HS-5 (cell line): ENCODE measurements at places on chromosomes 2 and 18.
A peak's percentile ranks its signal among the peaks of the same experiment; 100 is the strongest.

- no peak for DNase-seq
Measured at GRCh38 chr2:48328159-48328809, 201.7 kb upstream of the STON1 start.

- no peak for DNase-seq
Measured at GRCh38 chr18:58100154-58100553, 56.1 kb downstream of the NEDD4L start.

- no peak for DNase-seq
Measured at GRCh38 chr2:207450186-207450585, 79.6 kb upstream of the CREB1 start.

GRCh38 chr2:181164699-181165098 lies 184.3 kb downstream of the UBE2E3 start:
- DNase-seq: no peak

GRCh38 chr2:4353668-4354067 lies 650.3 kb downstream of the DCDC2C start:
- DNase-seq: no peak

GRCh38 chr2:162301151-162301804 lies 17.2 kb downstream of the IFIH1 start:
- DNase-seq: no peak

GRCh38 chr18:36912887-36913286 lies 84.0 kb downstream of the KIAA1328 start:
- no peak for DNase-seq

DNA sequence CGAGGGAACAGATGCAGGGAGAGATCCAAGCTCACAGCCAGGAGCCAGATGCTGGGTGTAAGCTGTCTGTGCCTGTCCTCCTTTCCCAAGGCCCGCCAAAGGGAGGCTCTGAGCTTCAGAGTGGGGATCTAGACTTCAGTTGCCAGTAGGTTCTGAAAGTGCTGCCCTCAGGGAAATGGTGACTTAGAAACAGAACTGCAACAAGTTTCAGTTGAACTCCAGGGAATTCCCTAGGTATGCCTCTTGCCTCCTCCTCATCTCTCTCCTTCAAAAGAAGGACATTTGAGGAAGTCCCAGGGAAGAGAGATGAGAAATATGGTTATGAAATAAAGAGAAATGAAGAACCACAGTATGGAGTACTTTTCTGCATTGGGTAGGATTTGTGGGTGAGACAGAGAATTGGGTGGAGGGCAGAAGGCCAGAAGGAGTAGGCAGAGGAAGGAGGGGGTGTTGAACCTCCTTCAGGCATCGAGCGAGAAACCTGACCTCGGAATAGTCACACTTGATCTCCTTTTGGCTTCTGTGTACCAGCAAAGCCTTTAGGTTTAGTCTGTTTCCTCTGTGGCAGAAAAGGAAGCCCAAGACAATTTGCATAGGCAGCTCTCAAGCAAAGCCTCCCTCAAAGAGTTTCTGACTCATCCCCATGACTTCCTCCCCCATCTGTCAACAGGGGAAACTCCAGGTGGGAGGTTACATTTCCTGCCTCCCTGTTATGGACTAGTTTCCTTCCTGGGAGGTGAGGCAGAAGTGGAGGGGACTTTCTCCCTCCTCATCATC lies 45.7 kb downstream of the QPCT start:
- peak; percentile 83 for DNase-seq

DNA sequence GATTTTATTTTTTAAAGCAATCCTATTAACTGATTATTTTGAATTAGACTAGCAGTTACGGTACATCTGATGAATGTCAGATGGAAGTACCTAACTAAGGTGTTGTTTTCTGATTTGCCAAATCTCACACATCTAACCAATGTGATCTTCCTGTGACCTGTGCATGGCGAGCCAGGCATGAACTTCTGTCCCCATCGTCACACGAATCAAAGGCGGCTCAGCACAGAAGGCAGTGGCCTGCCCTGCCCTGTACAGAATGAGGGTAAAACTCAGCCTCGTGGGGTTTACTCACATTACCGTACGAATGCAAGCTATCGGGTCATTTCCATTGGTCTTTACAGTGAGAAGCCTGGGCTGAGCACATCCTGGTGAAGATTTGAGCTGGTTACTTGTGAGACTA lies 87.3 kb downstream of the WDSUB1 start:
- no peak for DNase-seq

- no peak for DNase-seq
Measured at GRCh38 chr2:237364655-237365054, 49.3 kb downstream of the COL6A3 start.

- no peak for DNase-seq
Measured at GRCh38 chr2:138121666-138122661, 157.7 kb downstream of the HNMT start.

DNA sequence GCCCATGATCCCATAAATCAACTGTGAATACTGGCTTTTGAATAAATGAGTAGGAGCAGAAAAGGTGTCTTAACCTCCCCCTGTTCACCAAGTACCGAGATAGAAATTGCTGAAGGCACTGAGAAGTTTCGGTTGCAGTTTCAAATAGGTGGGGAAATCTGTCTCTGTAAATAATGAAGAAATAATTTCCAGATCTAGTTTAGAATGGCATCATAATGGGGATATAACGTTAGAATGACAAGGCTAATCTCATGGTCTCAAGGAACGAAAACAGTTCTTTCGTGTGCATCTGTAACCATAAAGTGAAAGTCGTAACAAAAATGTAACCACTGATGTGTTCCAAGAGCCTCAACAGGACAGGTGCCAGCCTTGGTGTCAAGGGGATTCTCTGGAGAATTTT lies 49.9 kb upstream of the TMEM18 start:
- DNase-seq: no peak

GRCh38 chr2:42810121-42810970 lies 18.0 kb upstream of the HAAO start:
- DNase-seq: peak; percentile 93

DNA sequence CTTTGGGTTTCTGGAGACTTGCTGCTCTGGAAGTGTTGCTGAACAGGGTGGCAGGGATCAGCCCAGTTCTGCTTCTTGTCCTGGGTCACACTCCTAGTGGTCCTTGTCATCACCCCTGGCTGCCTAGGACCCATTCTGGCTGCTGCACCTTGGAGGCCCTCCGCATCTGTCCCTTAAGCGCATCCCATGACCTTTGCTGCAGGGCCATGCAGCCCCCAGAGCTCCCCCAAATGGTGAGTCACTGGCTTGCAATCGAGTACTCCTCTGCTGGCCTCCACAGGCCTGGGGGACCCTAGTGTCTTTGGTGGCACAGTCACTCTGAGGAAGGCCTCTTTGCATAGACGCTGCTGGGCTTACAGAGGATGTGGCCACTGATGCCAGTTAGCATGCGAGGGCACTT lies 188.5 kb downstream of the ASB1 start:
- no peak for DNase-seq

DNA sequence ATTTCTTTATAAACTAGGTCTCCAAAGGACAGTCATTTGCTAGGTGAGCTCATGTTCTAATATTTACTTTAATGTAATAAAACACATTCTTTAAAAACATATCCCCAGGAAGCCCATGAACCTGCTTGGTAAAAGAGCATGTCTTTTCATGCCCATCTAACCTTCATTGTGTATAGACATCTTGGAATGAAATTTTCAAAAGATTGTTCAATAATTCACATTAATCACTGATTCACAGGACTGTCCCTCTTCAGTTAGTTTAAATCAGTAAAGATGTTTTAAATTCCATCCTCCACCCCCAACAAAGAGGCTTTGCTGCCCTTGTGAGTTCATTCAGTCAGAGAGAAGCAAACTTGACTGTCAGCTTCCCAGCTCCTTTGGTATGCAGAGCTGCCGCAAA lies 633.4 kb upstream of the CELF4 start:
- DNase-seq: no peak

- peak; percentile 16 for DNase-seq
Measured at GRCh38 chr2:53448591-53448990, 319.0 kb upstream of the CHAC2 start.

GRCh38 chr2:120589771-120590608 lies 145.7 kb upstream of the GLI2 start:
- DNase-seq: peak; percentile 83

DNA sequence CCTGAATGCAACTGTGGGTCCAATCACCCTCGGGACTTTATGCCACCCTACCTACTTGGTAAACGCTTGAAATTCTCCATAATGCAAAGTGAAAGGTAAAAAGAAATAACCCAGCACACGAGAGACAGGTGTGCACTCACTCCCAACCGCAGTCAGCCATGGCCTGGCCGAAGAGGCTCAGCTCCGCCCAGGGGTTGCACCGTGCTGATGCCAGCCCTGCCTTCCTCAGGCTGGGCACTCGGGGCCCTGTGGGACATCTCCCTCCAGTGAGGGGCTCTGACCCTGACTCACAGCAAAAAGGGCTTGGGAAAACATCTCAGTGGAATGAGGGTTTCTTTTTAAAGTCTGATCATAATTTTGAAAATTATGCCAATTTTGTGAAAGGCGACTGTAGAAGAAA lies 13.3 kb downstream of the SLC66A2 start:
- DNase-seq: no peak

GRCh38 chr2:76984359-76984758 lies 537.8 kb downstream of the LRRTM4 start:
- DNase-seq: no peak

GRCh38 chr18:64717026-64717425 lies 568.1 kb upstream of the LINC00305 start:
- DNase-seq: no peak

- no peak for DNase-seq
Measured at GRCh38 chr2:60834270-60834717, 47.1 kb upstream of the REL start.

GRCh38 chr2:223043164-223043941 lies 8.6 kb upstream of the KCNE4 start:
- no peak for DNase-seq

GRCh38 chr2:199875400-199875799 lies 24.4 kb upstream of the FTCDNL1 start:
- no peak for DNase-seq

DNA sequence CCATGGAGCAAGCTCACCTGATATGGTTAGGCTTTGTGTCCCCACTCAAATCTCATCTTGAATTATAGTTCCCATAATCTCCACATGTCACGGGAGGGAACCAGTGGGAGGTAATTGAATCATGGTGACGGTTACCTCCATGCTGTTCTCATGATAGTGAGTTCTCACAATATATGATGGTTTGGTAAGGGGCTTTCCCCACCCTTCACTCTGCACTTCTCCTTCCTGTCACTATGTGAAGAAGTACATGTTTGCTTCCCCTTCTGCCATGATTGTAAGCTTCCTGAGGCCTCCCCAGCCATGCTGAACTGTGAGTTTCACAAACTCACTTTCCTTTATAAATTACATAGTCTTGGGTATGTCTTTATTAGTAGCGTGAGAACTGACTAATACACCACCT lies 435.7 kb upstream of the ID2 start:
- DNase-seq: no peak

DNA sequence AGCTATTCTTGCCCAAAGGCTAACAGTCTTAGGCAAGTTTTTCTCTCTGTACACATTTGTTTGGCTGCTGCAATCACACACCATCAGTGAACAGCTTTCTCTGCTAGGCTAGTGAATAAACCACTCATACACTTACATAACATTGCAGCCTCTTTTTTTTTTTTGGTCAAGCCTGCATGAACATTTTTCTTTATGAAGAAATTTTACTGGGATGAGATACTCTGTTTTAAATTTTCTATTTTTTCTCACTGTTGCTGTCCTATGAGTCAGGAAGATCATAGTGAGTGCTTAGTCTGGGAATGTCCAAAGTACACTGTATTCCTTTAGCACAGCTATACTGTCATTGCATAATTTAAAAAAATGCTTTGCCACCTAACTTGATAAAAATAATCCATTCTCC lies 58.5 kb downstream of the ROCK1 start:
- DNase-seq: peak; percentile 55

DNA sequence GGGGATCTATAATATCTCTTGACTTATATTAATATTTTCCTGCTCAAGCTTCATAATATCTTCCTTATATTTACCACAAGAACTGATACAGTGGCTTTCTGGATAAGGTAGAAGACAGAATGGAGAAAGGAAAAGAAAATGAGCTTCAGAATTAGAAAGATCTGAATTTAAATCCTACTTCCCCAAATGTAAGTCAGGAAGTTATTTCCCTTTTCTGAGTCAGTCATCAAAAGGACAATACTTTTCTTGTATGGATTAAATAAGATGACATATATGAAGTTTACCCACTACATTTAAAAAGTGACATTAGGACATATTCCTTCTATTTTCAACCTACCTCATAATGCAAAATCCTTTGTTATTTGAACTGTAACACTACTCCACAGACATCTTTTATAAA lies 19.0 kb downstream of the KRCC1 start:
- no peak for DNase-seq

- DNase-seq: no peak
Measured at GRCh38 chr2:64685430-64685829, 31.7 kb upstream of the SERTAD2 start.

DNA sequence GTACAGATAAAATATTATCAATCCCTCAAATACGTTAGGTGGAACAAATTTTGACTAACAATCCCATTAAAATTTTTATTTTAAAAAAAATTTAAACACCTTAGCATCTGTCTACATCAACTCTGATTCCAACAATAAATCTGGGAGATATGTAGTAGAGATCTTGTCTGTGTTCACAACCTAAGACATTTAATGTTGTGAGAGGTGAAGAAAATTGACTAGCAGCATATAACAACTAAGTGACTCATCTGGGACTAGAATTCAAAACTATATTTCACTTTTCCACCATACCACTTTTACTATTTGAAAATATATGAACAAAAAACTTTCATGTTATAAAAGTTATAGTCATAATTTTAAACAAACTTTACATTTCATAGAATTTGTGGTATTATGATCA lies 97.9 kb downstream of the ATAD2B start:
- DNase-seq: no peak

DNA sequence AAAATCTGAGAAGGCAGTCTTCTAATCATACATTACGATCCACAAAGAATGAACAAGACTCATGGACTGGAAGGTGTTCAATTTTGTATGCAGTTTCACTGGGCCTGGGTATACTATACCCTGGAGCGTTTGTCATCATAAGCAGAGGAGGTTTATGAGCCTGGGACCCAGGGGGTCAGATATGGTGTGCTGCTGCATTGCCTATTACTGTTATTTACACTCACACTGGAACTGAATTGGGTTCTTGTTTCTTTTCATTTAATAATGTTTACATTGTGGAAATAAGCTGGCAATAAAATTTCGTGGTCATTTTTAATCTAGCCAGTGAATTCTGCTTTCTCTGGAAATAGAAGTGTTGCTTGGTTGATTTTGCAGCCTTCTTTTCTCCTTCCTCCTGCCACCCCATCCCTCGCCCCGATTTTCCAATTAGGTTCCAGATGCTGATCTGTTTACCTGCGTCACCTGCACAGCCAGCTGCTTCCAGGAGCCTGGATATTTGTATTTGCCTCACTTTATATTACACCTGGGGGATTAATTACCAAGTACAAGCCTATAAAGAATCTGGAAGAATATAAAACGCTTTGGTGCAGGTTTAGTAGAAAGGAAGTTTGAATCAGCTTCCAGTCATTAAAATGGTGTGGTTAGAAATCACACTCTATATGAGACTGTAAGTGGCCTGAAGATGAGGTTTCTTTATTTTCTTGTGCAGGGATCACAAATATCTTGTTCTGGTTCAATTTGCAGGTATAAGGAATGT lies 234.4 kb downstream of the SOCS6 start:
- no peak for DNase-seq
